HepG2 (cell line): ENCODE measurements at places on chromosomes 2 and 18. TPM values are rescaled to one million over a fixed set of nuclear protein-coding genes. Genes with fewer than 3 reads are reported as not detected.

SH3RF3 gene
- 0.04 TPM in 1 of 2 replicates, not detected in the other for total RNA-seq

DCC gene
- total RNA-seq = not detected in 2 replicates

CYTIP gene
- total RNA-seq = not detected in 2 replicates

LOXL3 gene
- 0.39 and 0.55 TPM in 2 replicates for total RNA-seq

KCMF1 gene
- 62.1 and 64.6 TPM in 2 replicates for total RNA-seq

TMEM169 gene
- total RNA-seq = 4.3 and 4.5 TPM in 2 replicates

MTLN gene
- 47.1 and 50.4 TPM in 2 replicates for total RNA-seq

REG1B gene
- total RNA-seq = not detected in 2 replicates

MTCL1 gene
- 1.5 and 3.1 TPM in 2 replicates for total RNA-seq

GAL3ST2 gene
- total RNA-seq = 0.20 and 0.72 TPM in 2 replicates

C1QL2 gene
- total RNA-seq = not detected in 2 replicates

STARD6 gene
- total RNA-seq = not detected in 2 replicates

NYAP2 gene
- total RNA-seq = not detected in 2 replicates

AGFG1 gene
- 145 and 187 TPM in 2 replicates for total RNA-seq

DSG2 gene
- total RNA-seq = 23.3 and 24.4 TPM in 2 replicates

PLCD4 gene
- total RNA-seq = not detected in 2 replicates
